DMS53 (cell line): ENCODE measurements at places on chromosomes 1 and 21.

DNA sequence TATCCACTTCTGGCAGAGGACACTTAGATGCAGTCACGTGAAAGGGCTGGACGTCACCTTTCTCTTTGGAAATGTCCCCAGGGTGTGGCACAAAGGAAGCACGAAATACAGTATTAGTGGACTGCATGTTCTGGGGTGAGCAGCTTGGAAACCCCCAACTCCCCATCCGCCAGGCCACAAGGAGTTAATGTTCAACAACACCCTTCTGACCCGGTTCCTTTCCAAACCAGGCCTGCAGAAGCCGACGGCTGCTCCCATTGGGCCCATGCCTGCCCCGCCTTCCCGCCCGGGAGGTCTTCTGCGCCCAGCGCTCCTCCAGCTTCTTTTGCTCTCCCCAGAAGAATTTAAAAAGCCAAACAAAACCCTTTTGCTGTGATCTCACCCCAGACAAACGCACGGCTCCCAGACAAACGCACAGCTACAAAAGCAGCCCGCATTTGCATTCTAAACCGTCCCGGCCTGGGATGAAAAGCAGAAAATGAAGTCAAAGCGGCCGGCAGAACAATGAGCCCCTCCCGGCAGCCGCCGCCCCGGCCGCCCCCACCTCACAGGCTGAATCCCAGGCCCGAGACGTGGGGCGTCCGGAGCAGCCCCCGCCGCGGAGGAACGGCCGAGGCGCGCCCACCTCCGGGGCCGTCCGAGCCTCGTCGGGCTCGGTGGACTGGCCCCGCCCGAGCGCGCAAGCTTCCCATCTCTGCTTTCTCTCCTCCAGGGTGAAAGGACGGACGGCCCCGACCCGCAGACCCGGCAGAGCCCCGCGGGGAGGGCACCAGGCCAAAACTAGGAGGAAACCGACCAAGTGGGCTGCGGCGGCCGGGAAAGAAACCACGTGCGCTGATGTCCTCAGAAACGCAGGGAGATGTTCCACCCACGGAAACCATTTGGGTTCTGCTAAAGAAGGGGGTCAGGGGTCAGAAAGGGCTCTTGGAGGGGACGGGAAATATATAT is 101.9 kb downstream of the PLPP3 start:
- peak; percentile 64 for DNase-seq

DNA sequence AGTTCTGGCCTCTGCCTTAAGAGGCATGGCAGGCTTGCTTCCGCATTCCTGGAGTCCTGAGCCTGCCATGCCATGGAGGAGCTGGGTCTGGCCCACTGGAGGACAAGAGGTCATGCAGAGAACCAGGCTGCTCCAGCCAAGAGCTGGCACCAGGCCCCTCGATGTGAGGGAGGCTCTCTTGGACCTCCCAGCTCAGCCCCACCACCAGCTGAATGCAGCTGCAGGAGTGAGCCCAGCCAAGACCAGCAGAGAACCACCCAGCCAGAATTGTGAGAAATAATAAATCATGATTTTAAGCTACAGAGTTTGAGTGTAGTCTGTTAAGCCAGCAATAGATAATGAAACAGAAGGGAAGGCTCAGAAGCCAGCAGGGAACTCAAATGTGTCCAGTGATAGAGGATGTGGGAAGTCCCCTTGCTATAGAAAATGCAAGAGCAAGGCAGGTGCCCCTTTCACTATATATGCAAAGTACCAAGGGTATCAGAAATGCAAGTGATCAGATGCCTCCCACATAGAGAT is 118.4 kb downstream of the HIVEP3 start:
- no peak for DNase-seq

DNA sequence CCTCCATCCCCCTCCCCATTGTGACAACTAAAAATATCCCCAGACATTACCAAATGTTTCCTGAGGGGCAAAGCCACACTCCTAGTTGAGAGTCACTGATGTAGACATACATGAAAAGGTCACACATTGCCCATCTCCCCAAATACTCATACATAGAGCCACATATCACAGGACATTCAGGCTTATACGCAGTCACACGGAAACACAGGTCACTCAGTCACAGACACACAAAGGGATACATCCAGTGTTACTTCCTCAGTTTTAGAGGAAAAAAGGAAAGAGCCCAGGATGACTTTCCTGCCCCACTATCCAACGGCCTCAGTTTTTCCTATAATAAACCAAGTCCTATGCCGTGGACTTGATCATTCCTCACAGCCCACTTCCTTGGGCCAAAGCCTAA is 1.9 kb downstream of the SLC39A1 start:
- no peak for DNase-seq

DNA sequence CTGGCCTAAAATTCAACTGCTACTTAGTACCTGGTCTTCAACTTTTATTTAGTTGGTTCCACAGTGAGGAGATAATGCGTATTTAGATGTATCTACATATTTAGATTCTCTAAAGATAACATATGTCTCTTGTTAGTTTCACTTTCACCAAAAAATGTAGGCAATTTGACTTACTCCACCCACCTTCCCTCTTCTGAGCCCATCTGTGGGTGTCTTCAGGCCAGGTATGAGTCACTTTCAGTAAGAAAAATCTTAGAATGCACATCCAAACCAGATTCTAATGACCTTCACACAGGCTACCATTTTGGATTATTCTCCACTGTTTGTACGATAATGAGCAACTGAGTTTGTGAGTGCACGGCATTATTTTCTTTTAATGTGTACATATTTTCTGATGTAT is 501.7 kb downstream of the NEGR1 start:
- no peak for DNase-seq

- DNase-seq: no peak
Observed at GRCh38 chr1:48596046-48596445, 124.0 kb upstream of the SPATA6 start.

GRCh38 chr1:216073793-216074595 is 349.3 kb downstream of the USH2A start:
- DNase-seq: no peak

- no peak for DNase-seq
Observed at GRCh38 chr1:83077411-83077810, 921.5 kb downstream of the TTLL7 start.

DNA sequence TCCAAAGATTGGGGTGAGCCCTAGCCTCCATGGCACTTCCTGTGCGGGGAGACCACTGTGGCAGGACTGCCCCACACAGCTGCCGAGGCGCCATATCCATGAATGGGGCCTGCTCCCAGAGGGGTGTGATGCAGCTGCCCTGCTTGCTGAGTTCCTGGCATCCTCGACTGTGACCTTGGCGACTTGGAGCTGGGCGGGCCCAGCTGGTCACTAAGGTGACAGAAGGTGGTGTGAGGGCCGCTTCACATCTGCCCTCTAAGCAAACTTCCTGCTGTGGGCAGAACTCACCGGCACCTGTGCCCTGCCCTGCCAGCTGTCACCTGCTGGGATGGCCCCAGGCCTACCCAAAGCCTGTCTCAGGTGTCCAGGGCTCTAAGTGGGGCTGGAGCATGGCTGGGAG is 9.0 kb downstream of the TMEM61 start:
- DNase-seq: peak; percentile 100

DNA sequence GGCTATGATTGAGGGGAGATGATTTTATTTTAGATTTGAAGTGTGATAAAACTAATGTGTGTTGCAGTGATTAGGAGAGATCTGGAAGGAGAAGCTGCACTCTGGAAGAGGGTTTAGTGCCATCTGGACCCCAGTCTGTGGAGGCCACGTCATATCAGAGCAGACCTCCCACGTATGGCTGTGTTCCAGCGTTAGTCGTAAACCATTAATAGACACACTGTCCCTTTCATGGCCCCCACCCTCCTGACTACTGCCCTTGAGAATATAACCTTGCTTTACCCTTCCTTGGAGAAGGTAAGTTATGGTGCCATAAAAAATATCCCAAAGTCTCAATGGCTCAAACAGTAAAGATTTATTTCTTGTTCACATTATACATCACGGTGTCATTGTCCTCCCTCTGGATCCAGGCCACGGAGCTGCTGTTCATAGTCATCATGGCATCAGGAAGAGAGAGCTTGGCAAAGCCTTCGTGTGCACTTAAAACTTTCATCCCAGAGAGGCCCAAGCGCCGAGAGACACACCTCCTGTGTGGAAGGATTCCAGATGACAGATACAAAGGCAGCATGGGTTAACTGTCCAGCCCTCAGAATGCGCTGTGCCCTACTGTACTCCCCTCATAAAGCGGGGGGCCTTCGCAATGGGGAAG is 33.2 kb downstream of the RHOU start:
- no peak for DNase-seq
